ENCODE measurements at places on chromosomes 2 and 18. TPM values are rescaled to one million over a fixed set of nuclear protein-coding genes. Genes with fewer than 3 reads are reported as not detected.

Gene SERPINB7
- 6.1 TPM for total RNA-seq

Gene RIF1
- total RNA-seq: 51.0 TPM

Gene SERPINB11
- not detected for total RNA-seq

Gene DSC2
- total RNA-seq: not detected

Gene POTEJ
- total RNA-seq: not detected

Gene EFHD1
- total RNA-seq: 2.3 TPM

Gene SATB2
- total RNA-seq: 15.1 TPM

Gene NDC80
- total RNA-seq: 25.5 TPM

Gene CNDP1
- not detected for total RNA-seq

Data from fibroblast of villous mesenchyme (primary cell).